ENCODE measurements at places on chromosomes 1 and 21.

GRCh38 chr1:53526451-53527101 is 67.4 kb downstream of the DMRTB1 start:
- DNase-seq = no peak

DNA sequence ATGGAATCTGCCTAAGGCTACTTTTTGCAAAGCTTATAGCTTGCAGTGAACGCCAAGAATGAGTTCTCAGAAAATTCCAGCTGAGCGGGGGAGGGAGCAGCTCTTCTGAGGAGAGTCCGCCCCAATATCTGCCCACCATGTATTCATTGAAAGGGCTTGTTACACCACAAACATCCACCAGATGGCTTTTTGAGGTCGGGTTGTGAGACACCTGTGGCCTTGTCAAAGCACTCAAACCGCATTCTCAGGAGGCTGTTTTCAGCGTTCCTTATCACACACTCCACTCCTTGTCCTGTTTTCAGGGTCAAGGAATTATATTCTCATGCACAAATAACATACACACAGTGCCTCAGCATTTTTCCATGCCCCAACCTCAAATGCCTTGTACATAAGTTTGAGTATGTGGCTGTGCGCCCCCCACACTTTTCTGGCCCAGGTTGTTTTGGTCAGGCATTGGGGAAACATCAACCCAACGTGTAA is 3.9 kb upstream of the C4BPB start:
- DNase-seq = peak; percentile 66

- no peak for DNase-seq
Observed at GRCh38 chr1:92329347-92330129, 30.7 kb downstream of the RPAP2 start.

DNA sequence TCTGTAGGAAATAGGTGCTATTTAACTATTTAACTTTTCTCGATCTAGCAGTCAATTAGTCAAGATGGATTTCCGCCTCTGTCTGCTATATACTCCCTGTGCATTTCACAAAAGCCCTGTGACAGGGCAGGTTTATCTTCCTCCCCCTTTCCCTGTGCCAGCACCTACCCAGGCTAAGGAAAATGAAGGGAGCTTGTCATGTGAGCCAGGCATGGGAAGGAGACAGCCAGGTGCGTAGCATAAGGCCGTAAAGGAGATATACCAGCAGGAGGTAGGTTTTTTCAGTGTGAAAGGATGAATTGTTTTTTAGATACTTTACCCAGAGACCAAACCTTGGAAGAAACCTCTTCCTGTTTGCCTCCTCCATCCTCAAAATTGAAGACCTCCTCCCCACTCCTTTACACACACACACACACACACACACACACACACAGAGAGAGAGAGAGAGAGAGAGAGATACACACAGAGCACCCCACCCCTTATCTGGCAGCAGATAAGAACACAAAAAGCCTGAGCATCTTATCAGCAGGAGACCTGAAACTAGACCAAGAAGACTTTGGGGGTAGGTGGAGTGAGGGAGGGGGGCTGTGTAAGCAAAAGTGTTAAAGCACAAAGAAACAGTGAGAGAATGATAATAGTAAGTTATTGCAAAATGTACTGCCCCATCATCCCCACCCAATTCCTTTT is 12.0 kb upstream of the TARBP1 start:
- DNase-seq = no peak

- no peak for DNase-seq
Observed at GRCh38 chr21:35926003-35926740, 134.2 kb downstream of the SETD4 start.

GRCh38 chr1:207938016-207938415 is 27.1 kb upstream of the CD34 start:
- no peak for DNase-seq

GRCh38 chr21:44092211-44092610 is 15.0 kb upstream of the PWP2 start:
- DNase-seq = no peak

GRCh38 chr1:25257196-25257595 is 9.9 kb upstream of the RSRP1 start:
- DNase-seq = no peak

Data from activated CD4-positive, alpha-beta T cell treated with anti-CD3 and anti-CD28 coated beads, Interleukin-2, amount 50 U/mL, for 16 hours (primary cell).